Naive thymus-derived CD8-positive, alpha-beta T cell (primary cell): ENCODE measurements at places on chromosomes 1 and 21.

DNA sequence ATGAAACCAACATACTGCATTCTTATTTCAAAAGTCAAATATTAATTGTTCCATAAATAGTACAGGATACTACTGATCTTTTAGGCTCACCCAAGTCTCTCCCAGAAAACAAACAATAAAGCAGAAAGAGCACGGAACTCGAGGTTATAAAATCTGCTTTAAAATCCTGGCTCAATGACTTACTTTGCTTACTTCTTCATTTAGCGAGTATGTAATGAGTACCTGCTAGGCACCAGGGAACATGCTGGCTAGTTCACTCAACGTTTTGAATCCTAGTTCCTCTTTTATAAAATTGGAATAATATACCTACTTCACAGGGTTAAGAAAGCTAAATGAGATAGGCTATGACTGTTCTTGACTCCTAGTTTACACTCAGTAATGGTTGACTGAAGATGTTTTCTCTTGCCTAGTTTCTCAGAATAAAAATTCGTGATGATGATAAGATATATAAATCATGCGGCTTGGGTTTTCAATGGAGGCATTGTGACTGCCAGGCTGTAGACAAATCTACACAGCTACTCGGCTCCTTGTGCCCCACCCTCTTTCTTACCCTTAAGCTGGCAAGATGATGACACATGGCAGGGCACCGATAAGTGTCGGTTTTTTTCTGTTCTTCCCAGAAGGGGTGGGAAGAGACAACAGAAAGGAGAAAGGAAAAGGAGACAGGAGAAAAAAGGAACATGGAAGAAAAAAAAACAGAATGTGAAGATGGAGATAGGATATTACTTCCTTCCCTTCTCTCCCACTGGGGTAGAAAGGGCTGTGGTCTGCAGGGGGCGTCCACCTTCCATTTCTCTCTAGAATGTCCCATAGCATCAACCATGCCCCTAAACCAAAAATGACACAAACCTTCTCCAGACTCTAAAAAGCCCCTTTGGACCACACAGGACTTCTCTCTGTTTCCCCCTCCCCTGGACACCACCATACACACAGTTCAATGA is 507.1 kb downstream of the SMYD3 start:
- no peak for DNase-seq

- DNase-seq: no peak
Measured at GRCh38 chr1:6667139-6667538, 34.5 kb downstream of the DNAJC11 start.

DNA sequence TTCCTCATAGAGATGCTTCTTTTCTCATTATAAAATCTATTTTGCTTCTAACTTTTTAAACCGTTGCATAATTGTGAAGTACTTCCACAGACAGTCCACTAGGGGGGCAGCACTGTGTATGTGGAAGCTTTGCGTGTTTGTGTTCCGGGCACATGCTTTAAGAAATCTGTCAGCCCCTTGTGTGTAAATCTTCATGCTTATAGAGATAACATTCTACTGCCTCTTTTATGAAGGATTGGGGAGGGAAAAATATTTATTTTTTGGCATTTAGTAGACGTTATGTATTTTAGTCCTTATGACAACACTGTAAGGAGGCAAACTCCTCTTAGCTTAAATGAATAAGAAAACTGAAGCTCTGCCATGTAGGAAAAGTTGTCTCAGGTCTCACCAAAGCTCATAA is 157.3 kb upstream of the PTGFR start:
- DNase-seq: no peak

DNA sequence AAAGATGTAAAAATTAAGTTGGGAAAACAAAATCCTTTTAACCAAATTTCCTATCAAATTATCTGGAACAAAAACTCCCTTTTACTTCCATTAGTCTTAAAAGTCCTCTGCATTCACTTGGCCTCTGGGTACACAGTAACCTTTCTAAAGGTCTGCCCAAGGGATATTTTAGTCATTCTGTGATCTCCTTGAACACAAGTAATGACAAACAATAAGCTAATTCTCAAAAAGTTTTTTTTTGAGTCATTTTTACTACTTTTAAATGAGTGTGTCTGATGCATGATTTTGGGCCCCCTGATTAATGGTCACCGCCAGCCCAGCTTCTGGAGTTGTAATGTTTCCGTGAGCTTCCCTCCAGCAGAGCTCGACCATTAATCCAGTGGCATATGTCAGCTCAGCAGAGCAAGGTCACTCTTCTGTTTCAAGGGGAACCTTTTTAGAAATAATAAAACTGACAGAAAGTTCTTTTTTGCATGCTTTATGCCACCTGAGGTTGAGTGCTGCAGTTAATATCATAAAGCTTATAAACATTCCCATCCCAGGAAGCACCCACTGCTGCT is 14.3 kb downstream of the SAMSN1 start:
- DNase-seq: no peak

GRCh38 chr1:25707280-25708016 is 90.9 kb downstream of the MAN1C1 start:
- no peak for DNase-seq

GRCh38 chr1:63731117-63732043 is 42.4 kb upstream of the ROR1 start:
- no peak for DNase-seq

DNA sequence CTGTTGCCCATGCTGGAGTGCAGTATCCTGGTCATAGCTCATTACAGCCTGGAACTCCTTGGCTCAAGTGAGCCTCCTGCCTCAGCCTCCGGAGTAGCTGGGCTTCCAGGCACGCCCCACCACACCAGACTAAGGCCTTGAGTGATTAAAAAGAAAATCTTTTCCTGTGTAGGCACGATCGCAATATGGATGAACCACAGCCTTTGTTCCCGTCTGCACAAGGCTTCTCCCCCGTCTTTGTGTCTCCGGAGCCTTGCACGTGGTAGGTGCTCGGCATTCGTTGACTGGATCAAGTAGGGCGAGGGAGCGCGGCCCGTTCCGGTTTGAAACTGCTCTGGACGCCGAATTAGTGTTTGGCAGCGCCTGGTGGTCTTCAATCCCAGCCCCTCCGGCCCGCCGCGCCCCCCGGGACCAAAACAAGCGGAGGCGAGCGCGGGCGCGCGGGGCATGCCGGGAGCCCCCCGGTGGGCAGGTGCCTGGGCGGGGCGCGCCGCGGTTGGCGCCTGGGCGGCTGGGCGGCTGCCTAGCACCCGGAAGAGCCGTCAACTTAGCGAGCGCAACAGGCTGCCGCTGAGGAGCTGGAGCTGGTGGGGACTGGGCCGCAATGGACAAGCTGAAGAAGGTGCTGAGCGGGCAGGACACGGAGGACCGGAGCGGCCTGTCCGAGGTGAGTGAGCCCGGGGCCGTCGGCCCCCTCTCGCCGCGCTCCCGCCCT is at the start of gene SFT2D2:
TSS of gene SFT2D2 (plus strand) at position 529 of the 715 bp plus-strand sequence. CDS start at position 605, 76 bp downstream.
- DNase-seq: peak; percentile 73
